ENCODE measurements at places on chromosomes 3 and 15. TPM values are rescaled to one million over a fixed set of nuclear protein-coding genes. Genes with fewer than 3 reads are reported as not detected.

Gene SLCO2A1
- 18.0 TPM for total RNA-seq

GRCh38 chr3:53583161-53583690 is 88.8 kb downstream of the CACNA1D start:
- H3K4me3 ChIP-seq = no peak overlapping the region
- H3K4me1 ChIP-seq = no peaks in the 10 kb centered on the region
- H3K36me3 ChIP-seq = no peaks in the 10 kb centered on the region
- peaks cover 9% of the 10 kb centered on the region for H3K27me3 ChIP-seq
- no peak overlapping the region for H3K27ac ChIP-seq
- DNase-seq = no peak

Gene C2CD4A
- total RNA-seq = not detected

GRCh38 chr3:97822359-97822775 is 556 bp downstream of the CRYBG3 start:
- peak; percentile 53 for DNase-seq
- peaks cover 62% of the 10 kb centered on the region for H3K4me1 ChIP-seq
- H3K36me3 ChIP-seq = no peaks in the 10 kb centered on the region
- H3K27ac ChIP-seq = peak overlapping the region; percentile 93
- no peaks in the 10 kb centered on the region for H3K27me3 ChIP-seq

Gene CASR
- total RNA-seq = not detected

Gene CCDC66
- total RNA-seq = 18.3 TPM

Gene SAMMSON
- total RNA-seq = not detected

DNA sequence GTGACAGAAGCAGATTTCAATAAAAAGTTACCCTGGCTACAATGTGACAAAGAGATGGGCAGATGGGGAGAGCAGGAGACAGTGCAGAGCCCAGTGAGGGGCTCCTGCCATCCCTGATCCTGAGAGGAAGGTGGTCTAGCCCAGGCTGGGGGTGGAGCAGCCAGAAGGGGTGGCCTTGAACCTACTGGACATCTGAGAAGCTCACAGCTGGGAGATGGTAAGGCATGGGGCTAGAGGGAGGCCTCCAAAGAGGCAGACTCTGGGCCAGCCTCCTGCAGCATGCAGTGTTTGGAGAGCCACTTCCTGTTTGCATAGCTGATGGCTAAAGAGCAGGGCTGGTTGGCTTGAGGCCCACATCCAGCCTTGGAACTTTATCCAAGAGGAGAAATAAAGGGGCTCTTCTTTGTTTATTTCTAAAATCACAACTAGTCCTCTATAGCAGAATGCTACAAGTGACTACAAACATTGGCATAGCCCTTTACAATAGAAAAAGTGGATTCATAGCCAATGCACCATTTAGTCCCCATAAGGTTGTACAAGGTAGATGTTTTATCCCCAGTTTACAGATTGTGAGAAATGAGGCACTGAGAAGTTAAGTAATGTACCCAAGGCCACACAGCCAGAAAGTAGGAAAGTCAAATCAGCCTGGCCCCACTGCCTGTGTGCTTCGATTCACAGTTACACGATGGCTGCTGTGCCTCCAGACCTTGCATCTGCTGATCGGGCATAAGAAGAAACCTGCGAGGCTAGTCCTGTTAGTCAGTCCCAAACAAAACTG is 4.6 kb downstream of the EFCC1 start:
- peak overlapping the region; percentile 84 for H3K4me3 ChIP-seq
- H3K27me3 ChIP-seq = peaks cover 67% of the 10 kb centered on the region
- DNase-seq = peak; percentile 62
- no peaks in the 10 kb centered on the region for H3K36me3 ChIP-seq
- H3K27ac ChIP-seq = peak overlapping the region; percentile 77

Gene CCR3
- not detected for total RNA-seq

DNA sequence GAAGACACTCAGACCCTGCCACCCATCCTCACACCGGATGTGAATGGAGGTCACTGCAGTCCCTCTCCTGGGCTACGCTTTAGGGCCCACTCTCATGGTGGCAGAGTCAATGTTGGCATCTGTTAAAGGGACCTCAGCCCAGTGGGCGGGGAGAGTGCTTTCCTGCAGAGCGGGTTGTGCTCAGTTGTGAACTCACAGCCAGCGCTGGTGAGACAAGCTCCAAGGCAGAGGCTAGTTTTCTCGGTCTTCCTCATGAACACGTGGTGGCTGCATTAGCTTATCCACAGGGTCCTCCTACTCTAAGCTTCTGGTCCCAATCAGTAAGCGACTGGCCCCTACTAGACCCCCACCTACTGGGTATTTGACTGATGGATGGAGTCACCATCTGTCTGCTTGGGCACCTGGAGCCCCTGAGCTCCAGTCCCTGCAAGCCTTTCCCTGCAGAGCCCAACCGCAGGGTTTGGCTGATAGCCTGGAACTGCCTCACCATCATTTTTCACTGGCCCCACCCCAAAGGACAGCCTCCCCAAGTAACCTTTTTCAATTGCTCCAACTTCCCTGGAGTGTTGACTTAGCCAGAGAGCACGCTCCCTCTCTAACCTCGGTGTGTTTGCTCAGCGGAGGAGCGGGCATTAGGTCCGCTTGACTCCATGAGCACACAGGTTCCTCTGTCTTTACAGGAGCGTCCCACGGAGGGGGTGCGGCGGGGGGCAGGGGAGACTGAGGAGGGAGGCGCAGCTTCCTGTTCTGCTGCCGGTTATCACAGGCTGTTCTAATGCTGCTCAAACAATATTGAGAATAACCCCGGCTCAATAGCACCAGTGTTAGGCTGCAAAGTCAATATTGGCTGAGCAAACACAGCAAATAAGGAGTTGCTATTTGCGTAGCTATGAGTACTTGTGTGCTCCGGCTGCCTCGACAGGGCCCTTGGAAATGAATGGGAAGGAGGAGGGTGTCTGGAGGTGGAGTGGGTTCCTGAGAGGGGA is 141.7 kb downstream of the RPLP1 start:
- DNase-seq = peak; percentile 40
- peak overlapping the region; percentile 94 for H3K27ac ChIP-seq
- peaks cover 33% of the 10 kb centered on the region for H3K4me1 ChIP-seq
- H3K36me3 ChIP-seq = no peaks in the 10 kb centered on the region
- H3K4me3 ChIP-seq = peak overlapping the region; percentile 20

- H3K27me3 ChIP-seq = no peaks in the 10 kb centered on the region
- no peak for DNase-seq
- no peak overlapping the region for H3K27ac ChIP-seq
Measured at GRCh38 chr15:83837945-83838571, 184.1 kb downstream of the ADAMTSL3 start.

Gene PTH1R
- 6.4 TPM for total RNA-seq

Gene CORO2B
- 5.0 TPM for total RNA-seq

DNA sequence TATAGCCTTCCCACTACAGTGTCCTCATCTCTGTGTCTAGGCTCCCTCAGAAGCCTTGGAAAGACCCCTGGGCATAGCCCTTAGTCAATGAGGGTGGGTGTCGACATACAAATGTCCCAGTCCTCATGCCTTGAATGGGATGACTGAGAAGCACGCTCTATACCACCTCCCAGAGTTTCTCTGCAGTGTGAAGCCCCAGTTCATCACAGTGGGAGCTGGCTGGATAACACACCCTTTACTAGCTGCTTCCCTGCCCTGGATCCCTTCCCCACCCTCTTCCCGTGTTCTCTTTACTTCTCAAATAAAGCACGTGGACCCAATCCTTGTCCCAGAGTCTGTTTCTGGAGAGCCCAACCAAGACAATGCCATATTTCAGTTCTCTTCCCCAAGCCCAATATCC is 239.3 kb downstream of the VPS13C start:
- no peak overlapping the region for H3K4me3 ChIP-seq
- no peak for DNase-seq
- H3K36me3 ChIP-seq = no peaks in the 10 kb centered on the region
- peaks cover 63% of the 10 kb centered on the region for H3K27me3 ChIP-seq
- H3K27ac ChIP-seq = no peak overlapping the region

- no peak overlapping the region for H3K4me3 ChIP-seq
- peaks cover 8% of the 10 kb centered on the region for H3K4me1 ChIP-seq
- no peak for DNase-seq
- H3K27ac ChIP-seq = no peak overlapping the region
- H3K36me3 ChIP-seq = no peaks in the 10 kb centered on the region
Measured at GRCh38 chr15:65773386-65774111, 18.5 kb downstream of the DENND4A start.

DNA sequence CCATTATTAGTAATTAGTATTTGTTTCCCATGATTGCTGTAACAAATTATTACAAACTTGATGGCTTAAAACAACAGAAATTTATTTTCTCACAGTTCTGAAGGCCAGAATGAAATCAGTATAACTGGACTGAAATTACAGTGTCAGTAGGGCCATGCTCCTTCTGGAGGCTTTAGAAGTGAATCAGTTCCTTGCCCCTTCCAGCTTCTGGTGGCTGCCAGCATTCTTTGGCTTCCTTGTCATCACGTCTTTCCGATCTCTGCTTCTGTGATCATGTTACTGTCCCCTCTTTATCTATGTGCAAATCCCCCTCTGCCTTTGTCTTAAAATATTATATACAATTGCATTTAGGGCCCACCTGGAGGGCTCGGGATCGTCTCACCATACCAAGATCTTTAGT is 92.0 kb downstream of the FOXB1 start:
- peaks cover 56% of the 10 kb centered on the region for H3K27me3 ChIP-seq
- H3K36me3 ChIP-seq = no peaks in the 10 kb centered on the region
- no peak overlapping the region for H3K27ac ChIP-seq
- H3K4me3 ChIP-seq = no peak overlapping the region

GRCh38 chr3:40152482-40153133 is 156.9 kb upstream of the EIF1B start:
- no peak overlapping the region for H3K27ac ChIP-seq
- H3K4me1 ChIP-seq = no peaks in the 10 kb centered on the region
- DNase-seq = no peak
- no peaks in the 10 kb centered on the region for H3K36me3 ChIP-seq

Gene TMEM62
- total RNA-seq = 12.2 TPM

DNA sequence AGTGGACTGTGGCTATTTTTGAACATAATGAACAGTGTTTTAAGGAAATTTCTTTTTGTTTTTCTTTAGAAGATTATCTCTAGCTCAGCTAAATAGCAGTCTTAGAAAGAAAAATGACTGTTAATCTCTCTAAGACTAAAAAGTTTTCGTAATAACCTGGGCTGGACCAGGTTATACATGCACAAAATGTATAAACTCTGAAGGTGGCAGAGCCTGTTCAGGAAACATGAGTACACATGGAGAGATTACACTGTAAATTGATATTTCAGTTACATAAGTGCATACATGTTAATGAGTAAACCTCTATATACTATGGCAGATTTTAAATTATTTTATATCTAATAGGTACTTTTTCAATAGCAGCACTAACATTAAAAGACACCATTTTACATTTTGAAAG is 258.2 kb upstream of the CFAP20DC start:
- no peaks in the 10 kb centered on the region for H3K4me1 ChIP-seq
- H3K27me3 ChIP-seq = no peaks in the 10 kb centered on the region
- H3K36me3 ChIP-seq = no peaks in the 10 kb centered on the region
- no peak overlapping the region for H3K27ac ChIP-seq

GRCh38 chr3:146817704-146818103 is 212.6 kb upstream of the PLSCR5 start:
- DNase-seq = no peak
- no peak overlapping the region for H3K27ac ChIP-seq
- no peaks in the 10 kb centered on the region for H3K27me3 ChIP-seq

- peaks cover 10% of the 10 kb centered on the region for H3K27me3 ChIP-seq
- no peak for DNase-seq
- H3K36me3 ChIP-seq = no peaks in the 10 kb centered on the region
- no peak overlapping the region for H3K4me3 ChIP-seq
- no peak overlapping the region for H3K27ac ChIP-seq
Measured at GRCh38 chr15:33378866-33379480, 68.2 kb downstream of the RYR3 start.

DNA sequence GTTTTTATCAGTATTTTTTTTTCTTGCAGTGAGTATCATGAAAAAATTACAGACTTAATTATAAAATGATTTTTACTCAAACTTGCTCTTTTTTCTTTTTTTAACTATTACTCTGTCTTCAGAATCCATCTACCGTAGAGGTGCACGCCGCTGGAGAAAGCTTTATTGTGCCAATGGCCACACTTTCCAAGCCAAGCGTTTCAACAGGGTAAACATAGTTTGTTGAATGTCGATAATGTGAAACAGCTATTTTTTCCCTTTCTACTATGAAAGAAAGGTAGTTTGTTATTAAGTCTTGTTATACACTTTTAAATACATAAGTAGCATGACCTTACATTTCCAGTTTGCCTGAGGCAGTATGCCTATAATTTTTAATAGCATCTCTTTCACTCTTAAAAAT is 45.6 kb downstream of the PRKCI start:
- peaks cover 64% of the 10 kb centered on the region for H3K36me3 ChIP-seq
- H3K27me3 ChIP-seq = no peaks in the 10 kb centered on the region
- H3K27ac ChIP-seq = no peak overlapping the region
- DNase-seq = no peak
- no peaks in the 10 kb centered on the region for H3K4me1 ChIP-seq

DNA sequence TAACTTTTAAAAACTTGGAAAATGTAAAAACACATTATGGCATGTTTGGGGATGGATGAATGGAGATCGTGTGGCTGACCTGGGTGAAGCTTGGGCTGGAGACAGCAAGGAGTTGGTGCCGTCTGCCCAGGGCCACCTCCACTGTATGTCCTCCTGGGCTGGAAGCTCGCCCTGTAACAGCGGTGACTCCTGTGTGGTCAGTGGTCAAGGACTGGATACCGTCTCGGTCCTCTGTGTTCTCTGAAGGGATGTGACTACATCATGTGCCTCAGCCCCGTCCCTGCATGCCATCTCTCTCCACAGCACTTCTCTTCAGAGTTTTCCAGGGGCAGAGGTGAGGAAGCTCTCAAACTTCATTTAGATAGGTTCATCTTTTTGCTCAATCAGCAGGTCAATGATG is 9.5 kb downstream of the LIMD1 start:
- no peak overlapping the region for H3K4me3 ChIP-seq
- H3K27me3 ChIP-seq = no peaks in the 10 kb centered on the region
- H3K4me1 ChIP-seq = peaks cover 100% of the 10 kb centered on the region
- DNase-seq = no peak
- H3K36me3 ChIP-seq = peaks cover 8% of the 10 kb centered on the region

Gene SAXO2
- 2.6 TPM for total RNA-seq

- DNase-seq = peak; percentile 31
- H3K4me3 ChIP-seq = no peak overlapping the region
Measured at GRCh38 chr15:80317389-80318182, 65.6 kb upstream of the CTXND1 start.

DNA sequence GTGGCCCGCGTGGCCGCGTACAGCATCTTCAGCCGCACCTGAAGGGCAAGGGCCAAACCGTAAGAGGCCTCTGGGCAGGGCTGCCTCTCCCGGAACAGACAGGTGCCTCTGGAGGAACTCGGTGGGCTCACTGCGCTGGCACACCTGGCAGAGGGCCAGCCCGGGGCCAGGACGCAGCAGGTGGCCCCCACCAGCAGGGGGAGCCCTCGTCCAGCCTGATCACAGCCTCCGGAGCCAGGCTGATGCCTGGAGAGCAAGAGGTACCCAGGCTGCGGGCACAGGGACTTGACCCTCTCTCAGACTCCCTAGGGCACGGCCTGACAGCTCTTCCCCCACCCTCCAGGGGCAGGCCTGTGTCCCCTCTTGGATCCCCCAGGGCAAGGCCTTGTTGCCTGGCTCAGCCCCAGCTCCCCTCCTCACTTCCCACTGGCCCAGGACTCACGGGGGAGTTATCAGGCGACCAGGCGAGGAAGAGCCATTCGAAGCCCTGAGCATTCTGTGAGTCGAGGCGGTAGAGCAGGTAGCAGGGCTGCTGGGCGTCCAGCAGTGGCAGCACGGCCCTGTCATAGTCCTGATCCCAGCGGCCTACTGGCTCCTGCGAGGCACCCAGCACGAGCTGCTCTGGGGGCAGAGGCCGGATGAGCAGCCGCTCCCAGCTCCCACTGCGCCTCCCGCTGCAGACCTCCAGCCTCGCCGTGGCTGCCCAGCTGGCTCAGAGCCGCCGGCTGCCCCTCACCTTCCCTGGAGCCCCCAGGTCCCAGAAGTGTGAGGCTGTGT is 6.2 kb upstream of the TLR9 start:
- peaks cover 47% of the 10 kb centered on the region for H3K4me1 ChIP-seq
- peak overlapping the region; percentile 40 for H3K27ac ChIP-seq
- H3K27me3 ChIP-seq = no peaks in the 10 kb centered on the region
- peaks cover 59% of the 10 kb centered on the region for H3K36me3 ChIP-seq

All from left ventricle myocardium inferior (tissue), 1 donor.